Ureter (tissue), 1 donor: ENCODE measurements at places on chromosomes 1 and 21.

DNA sequence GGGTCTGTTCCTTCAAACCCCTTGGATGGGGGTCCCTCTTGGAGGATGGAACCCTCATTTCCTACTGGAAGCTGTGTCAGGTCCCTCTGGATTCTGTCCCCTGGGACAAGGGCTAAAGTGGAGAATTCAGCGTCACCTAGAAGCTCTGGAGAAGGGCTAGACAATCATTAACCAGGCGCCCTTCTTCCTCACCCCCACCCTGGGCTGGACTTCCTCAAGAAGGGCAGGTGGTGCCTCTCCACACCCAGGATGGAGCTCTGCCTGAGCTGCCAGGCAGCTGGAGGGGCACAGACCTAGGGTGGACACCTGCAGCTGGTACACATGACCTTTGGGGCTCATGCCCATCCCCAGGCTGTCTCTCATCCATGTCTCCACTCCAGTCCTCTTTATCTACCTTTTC, 3.6 kb downstream of the CELF3 start:
- no peak for DNase-seq

DNA sequence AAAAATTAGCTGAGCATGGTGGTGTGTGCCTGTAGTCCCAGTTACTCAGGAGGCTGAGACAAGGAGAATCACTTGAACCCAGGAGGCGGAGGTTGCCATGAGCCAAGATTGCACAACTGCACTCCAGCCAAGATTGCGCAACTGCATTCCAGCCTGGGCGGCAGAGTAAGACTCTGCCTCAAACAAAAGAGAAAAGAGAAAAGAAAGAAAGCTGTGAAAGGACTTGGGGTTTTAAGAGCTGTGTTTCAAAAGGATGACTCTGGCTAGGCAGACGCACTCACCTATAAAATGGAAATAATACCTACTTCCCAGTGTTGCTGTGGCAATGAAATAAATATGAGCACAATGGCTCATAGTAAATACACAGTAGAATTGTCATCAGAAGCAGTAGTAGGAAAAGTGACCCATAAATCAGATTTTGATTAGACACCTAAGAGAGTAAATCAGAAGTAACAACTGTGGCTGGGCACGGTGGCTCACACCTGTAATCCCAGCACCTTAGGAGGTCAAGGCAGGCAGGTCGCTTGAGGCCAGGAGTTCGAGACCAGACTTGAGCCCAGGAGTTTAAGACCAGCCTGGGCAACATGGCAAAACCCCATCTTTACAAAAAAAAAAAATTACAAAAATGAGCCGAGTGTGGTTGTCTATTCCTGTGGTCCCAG, 45.9 kb upstream of the PUM1 start:
- DNase-seq: peak; percentile 67

GRCh38 chr1:178726087-178726517, 1.1 kb downstream of the RALGPS2 start:
- peak; percentile 76 for DNase-seq

- DNase-seq: no peak
Observed at GRCh38 chr1:192418552-192419285, 101.9 kb downstream of the RGS21 start.

- no peak for DNase-seq
Observed at GRCh38 chr1:170555370-170555769, 23.4 kb downstream of the GORAB start.

- no peak for DNase-seq
Observed at GRCh38 chr1:113605146-113605545, 154.1 kb downstream of the PHTF1 start.

- no peak for DNase-seq
Observed at GRCh38 chr1:204478172-204478899, 16.3 kb downstream of the PIK3C2B start.

GRCh38 chr1:211607754-211608473, 29.0 kb upstream of the SLC30A1 start:
- DNase-seq: no peak

GRCh38 chr1:19191811-19192210, 18.3 kb downstream of the UBR4 start:
- DNase-seq: no peak

DNA sequence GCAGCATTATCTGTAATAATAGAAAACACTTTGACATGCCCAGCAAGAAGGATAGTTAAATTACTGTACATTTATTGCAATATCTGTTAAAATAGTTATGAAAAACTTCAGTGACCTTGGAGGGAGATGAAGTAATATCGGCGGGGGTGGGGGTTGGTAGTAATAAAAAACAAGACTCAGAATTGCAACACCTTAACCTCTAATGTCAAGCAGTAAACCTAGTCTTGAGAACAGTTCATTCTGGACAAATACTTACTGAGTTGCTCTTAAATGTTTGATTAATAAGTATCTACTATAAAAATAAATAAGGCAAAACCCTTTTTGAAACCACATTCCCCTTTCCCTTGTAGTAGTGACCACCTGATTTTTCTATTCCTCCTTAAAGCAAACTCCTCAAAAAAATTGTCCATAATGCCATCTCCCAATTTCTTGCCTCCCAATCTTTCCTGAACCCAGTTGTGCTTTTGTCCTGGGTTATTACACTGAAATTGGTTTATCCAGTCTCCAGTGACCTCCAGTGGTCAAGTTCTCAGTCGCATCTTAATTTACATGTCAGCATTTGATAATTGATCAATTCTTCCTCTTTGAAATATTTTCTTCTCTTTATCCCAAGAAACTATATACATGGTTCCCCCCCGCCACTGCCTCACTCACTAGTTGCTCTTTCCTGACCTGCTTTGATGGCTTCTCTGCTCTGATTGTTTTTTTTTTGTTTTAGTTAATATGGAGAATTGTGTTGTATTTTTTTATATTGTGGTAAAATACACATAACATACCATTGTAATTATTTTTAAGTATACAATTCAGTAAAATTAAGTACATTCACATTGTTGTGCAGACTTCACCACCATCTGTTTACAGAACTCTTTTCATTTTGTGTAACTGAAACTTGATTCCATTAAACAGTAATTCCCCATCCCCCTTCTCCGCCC, 36.8 kb downstream of the RAP1A start:
- DNase-seq: no peak

- no peak for DNase-seq
Observed at GRCh38 chr1:27774654-27775053, 1.6 kb downstream of the STX12 start.

- peak; percentile 77 for DNase-seq
Observed at GRCh38 chr1:202189001-202189790, 4.4 kb upstream of the LGR6 start.

DNA sequence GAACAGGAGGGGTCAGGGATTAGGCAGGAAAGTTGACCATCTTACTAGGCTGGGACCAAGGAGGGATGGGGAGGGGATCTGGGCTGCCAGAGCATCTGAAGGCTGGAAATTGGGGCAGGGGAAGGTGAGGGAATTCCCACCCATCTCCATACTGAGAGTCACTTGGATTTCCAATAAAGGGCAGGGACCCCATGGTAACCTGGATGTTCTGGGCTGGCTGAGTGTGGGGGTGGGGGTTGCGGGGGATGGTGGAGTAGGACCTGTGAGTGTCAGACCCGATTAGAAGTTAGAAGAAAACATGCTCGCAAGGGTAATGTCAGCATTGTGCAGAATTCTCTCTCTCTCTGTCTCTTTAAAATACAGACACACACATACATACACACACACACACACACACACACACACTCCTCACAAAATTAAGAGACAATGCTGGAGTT, 40.0 kb upstream of the EPS15 start:
- no peak for DNase-seq

- peak; percentile 94 for DNase-seq
Observed at GRCh38 chr21:26842974-26843932, 2.0 kb downstream of the ADAMTS1 start.

GRCh38 chr1:62307895-62308492, 11.2 kb downstream of the KANK4 start:
- no peak for DNase-seq

- no peak for DNase-seq
Observed at GRCh38 chr1:212284332-212284743, 872 bp upstream of the PPP2R5A start.

DNA sequence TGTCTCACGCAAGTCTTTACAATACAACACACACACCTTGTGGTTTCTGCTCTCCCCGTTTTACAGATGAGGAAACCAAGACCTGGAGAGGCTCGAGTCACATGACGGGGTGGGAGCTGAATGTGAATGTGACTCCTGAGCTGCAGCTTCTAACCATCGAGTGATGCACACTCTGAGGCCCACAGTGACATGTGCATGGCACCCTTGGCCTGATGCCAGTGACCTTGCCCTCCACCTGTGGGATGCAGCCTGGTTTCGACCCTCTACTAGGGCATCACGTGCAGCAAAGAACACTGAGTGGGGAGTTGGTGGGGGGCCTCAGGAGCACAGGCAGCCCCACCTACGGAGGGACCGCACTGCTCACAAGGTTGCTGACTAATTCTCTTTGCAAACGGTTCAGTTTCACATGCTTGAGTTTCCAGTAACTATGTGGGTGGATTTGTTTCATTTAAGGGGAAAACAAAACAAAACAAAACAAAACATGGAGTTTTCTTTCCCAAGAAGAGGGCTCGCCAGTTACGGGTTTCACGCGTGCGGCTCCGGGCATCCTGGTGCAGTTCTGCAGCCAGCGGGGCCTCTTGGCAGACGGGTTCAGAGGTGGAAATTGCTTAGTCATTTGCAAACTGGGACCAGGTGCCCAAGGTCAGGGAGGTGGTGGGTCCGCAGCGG, 22.9 kb downstream of the SPSB1 start:
- no peak for DNase-seq

DNA sequence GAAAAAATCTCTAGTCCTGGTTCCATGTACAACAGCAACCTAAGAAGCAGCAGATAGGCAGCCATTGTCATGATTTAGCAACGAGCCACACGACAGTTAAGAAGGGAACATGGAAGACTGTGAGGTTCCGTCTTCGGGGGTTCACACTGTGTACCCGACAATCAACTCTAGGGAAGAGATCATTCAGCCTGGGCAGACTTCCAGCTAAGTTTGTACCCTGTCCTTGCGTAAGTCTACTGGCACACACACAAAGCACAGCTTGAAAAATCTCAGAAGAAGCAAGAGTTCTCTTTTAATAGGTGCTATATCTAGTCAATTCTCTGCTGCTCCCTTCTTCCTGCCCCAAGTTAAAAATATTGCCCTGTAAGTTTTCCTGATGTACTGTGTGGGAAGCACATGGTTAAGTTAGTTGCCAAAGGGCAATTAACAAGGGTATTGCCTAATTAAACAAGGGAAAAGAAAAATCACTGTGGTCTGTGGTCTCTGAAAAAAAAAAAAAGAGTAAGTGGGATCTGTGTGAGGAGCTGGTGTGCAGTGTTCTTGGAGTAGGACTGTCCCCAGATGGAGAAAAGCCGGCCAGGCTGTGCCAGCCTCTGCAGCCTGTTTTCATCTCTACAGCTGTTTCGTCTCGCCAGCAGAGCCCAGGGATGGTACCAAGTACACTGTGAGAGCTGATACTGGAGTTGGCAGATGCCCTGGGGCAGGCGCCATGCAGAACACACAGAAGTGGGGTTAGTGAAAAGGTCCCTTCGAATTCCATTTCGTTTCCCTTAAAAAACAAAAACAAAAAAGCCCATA, 6.4 kb upstream of the MYBPHL start:
- DNase-seq: no peak

GRCh38 chr1:9787702-9788101, 36.1 kb downstream of the CLSTN1 start:
- DNase-seq: no peak

DNA sequence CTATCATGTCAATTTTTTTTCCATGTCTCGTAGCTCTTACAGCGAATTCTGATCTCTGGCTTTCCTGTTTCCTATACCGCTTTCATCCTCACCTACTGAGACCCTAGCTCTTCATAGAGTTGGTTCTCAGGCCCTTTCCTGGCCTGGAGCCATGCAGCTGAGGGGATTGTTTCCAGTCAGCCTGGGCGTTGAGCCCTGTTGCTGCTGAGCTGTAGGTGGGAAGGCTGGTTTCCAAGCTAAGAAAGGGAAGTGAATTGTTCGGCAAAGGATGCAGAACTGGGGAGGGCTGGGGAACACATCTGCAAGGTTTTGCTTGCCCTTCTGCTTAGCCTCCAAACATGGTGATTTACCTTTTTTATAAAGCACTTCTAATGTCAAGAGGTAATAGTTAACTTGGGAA, 41.5 kb downstream of the SPATA46 start:
- no peak for DNase-seq

DNA sequence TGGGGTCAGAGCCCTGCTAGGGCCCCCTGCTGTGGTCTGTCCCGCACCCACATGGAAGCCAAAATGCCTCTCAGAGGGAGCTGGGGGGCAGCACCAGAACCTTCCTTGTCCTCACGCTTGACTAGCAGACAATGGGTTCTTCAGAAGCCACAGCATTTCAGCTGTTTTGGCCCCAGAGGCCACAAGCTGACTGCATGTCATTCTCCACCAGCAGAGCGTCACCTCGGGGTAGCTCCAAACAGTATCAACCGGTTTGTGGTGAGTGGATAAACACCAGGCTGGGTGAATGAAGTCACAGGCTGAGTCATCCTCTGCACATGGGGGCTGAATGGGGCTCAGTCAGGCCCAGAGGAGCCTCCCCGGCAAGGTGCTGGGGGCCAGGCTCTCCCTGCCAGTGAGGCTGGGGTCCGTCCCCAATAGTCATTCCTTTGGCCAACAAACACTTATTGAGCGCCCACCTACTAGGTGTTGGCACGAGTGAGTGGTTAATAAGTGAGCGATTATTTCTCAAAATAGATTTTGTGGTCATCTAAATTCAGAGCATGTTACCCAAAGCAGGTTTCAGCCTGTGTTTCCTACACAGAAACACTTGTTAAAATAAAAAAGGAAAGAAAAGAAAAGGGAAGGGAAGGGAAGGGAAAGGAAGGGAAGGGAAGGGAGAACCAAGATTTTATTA, 9.1 kb downstream of the OLIG1 start:
- peak; percentile 62 for DNase-seq

GRCh38 chr1:17125756-17126237, 6.5 kb upstream of the PADI2 start:
- peak; percentile 90 for DNase-seq

- DNase-seq: no peak
Observed at GRCh38 chr1:16442265-16442664, 1.7 kb downstream of the NECAP2 start.

DNA sequence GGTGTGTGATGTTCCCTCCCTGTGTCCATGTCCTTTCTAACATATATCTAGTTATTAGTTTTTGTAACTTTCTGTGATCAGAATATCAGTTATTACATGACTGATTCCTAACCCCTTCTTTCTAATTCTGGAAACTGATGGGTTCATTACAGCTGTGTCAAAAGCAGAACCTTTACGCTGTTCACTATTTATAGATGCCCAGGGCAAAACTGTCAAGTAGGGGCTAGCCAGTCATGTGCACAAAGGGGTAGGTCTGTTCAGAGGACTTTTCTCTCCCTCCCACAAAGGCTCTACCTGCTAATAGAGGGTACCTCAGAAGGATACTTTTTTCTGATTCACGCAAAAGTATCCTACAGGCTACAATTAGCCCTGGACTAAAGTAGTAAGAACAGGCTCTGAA, 79.2 kb downstream of the NRDC start:
- no peak for DNase-seq

GRCh38 chr1:206580438-206581113, 31.7 kb downstream of the EIF2D start:
- DNase-seq: no peak

GRCh38 chr1:56920591-56921001, 45.2 kb downstream of the C8B start:
- no peak for DNase-seq
